Activated CD4-positive, alpha-beta memory T cell treated with anti-CD3 and anti-CD28 coated beads for 36 hours (primary cell): ENCODE measurements at places on chromosomes 11 and 22. TPM values are rescaled to one million over a fixed set of nuclear protein-coding genes. Genes with fewer than 3 reads are reported as not detected.

DNA sequence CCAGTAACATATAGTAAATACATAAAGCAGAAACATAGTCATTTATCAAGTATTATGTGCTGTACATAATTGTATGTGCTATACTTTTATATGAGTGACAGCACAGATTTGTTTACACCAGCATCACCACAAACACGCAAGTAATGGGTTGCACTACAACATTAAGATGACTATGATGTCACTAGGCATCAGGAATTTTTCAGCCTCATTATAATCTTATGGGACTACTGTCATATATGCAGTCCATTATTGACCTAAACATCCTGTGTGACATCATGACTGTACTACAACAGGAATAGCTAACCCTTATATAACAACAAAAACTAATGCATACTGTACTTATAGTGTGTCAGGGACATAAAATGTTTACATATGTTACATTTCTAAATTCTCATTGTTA is 50.2 kb upstream of the IZUMO1R start:
- DNase-seq: no peak

GRCh38 chr11:43937434-43938411 is 4.7 kb upstream of the C11orf96 start:
- no peak for DNase-seq

- DNase-seq: no peak
These were observed 87.2 kb downstream of the RELT start for GRCh38 chr11:73463359-73463758.

- no peak for DNase-seq
These were observed 24.3 kb downstream of the SLC25A18 start for GRCh38 chr22:17587629-17588028.

DNA sequence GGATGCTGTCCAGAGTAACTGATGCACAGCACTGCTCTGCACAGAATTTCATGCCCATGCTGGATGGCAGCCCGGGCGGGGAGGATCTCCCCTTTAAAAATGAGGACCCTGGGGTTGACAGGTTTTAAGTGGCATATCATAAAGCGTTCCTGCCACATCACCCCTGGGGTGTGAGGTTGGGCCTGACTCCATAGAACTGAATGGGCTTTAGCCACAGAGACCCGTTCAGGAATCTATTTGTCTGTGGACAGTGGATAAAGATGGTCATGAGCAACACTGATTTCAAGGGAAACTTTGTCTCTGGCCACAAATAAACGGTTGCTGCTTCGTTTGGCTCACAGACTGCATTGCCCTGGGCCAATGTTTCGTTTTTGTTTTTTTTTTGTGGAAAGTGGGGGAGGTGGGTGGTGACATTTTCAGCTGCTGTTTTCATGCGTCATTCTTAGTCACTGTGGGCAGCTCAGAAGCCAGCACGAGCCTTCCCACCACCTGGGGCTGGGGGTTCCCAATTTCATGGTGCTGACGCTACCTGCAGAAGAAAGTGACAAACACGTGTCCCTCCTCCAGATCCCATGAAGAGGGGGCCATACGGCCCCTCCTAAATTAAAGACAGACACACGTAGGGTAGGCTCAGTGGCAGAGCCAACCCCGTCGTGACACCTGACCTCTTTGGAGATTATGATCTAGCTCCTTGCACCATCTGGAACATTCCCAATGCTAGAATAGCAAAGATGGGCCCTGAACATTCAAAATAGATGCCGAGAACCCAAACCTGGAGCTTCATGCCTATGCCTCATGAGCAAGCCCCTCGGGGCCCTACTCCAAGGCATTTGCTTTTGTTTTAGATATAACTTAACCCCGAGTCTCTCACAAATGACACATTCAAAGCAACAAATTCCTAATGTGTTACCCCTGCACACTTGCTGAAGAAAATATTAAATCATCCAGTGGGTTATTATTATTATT is 54.8 kb upstream of the PHF21B start:
- DNase-seq: peak; percentile 85

DNA sequence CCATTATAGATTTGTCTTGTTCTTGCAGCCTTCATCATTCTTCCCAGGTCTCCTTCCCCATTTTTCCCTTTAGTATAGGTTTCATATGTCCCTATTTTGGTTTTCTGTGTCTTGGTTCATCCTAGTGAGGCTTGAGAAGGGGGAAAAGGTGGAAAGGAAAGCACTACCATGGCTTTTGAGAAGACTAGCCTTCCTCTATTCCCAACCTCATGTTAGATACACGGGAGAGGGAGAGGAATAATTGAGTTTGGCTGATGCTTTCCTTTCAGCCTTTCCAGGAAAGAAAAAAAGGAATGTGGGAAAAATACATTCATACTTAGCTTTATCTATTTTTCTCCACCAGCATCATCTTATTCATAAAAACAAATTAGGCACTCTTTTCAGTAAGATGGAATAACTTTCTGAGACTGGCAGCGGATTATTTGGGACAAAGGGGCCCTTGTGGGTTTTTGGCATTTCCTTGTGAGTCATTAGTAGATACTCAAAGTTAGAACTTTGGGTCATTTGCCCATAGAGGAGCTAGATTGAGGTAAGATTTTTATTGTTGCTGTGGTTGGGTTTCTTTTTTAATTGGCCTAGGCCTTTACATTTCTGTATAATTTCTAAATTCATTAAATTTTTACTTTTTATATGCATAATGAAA is 23.8 kb downstream of the CAPRIN1 start:
- DNase-seq: no peak

GRCh38 chr11:70169127-70169526 is 34.0 kb upstream of the FADD start:
- no peak for DNase-seq

GRCh38 chr11:2122907-2123627 is 16.1 kb downstream of the IGF2 start:
- no peak for DNase-seq

DNA sequence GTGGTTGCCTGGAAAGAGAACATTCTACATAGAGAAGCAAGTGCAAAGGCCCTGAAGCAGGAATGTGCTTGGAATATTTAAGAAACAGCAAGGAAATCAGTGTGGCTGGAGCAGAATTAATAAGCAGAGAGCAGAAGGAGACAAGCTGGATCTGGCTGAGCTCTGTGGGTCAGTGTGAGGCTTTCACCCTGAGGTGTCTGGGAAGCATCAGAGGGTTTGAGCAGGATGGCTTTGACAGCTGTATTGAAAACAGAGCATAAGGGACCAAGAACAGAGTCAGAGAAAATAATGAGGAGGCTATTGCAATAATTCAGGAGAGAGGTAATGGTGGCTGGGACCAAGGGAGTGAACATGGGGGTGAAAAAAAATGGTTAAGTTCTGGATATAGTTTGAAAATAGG is 199.6 kb downstream of the NXPE2 start:
- no peak for DNase-seq

GRCh38 chr11:124277804-124278203 is 21.6 kb downstream of the OR8G5 start:
- DNase-seq: no peak

DNA sequence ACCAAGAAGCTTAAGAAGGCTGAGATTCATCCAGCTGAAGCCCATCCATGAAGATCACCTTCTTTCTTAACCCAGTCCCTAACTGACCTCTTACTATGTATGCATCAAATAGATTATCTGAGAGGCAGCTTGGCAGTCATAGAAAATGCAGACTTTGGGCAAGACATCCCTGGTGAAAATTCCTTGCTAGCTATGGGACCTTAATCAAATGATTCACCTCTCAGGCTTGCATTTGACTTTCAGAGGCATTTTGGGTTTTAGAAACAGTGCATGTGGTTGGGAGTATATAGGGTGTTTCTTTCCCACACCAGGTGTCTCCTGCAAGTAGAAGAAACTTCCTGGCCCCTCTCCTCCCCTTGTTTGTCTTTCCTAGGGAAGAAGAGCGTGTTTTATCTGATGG is 188.5 kb upstream of the ISX start:
- DNase-seq: no peak

GRCh38 chr11:45385423-45385822 is 99.3 kb upstream of the SYT13 start:
- no peak for DNase-seq

DNA sequence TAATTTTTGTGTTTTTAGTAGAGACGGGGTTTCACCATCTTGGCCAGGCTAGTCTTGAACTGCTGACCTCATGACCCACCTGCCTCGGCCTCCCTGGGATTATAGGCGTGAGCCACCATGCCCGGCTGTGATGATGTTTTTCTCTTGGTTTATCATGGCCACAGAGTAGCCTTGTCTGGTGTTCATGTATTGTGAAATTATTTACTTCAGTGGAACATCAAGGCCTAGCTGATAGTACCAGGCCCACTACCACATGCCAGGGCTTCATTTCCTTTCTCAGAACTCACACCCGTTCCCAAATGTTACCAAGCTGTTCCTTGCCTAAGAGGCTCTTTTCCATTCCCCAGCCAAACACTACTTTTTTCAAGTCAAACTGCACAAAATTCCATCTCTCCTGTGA is 6.1 kb upstream of the DDB2 start:
- no peak for DNase-seq

DNA sequence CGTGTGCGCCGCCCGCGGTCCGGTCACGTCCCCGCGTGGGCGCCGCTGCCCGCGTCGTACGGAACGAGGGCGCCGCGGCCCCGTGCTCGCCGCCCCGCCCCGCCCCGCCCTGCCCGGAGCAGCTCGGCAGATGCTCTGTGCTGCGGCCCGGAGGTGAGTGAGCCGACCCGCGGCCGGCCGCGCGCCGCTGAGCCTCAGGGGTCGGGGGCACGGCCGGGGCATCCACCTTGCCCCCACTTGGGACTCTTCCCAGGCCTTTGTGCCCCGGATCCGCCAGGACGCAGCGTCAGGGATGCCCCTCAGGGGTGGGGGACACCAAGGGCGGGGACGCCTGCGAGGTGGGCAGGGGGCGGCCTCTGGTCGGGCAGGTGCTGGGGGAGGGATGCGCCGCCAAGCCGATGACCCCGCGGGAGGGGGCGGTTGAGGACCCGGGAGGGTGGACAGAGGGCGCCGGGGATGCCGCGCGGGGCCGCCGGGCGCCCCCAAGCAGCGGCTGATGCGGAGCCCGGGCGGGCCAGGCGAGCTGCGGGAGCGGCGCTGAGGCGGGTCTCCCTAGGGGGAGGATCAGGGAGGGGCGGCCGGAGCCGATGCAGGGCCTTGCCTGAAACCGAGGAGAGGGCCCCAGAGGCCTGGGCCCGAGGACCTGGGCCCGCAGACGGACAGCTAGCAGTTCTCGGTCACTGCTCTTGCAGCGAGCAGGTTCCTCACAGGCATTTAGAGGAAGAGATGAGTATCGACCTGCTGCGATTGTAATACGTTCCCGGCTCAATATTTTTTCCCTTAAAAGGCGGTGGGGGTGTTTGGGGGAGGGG is at the start of gene GNAZ:
Gene GNAZ (plus strand): TSS at position 102 of the 812 bp plus-strand sequence. CDS start 25,177 bp downstream, outside the sequence.
- peak; percentile 17 for DNase-seq

DNA sequence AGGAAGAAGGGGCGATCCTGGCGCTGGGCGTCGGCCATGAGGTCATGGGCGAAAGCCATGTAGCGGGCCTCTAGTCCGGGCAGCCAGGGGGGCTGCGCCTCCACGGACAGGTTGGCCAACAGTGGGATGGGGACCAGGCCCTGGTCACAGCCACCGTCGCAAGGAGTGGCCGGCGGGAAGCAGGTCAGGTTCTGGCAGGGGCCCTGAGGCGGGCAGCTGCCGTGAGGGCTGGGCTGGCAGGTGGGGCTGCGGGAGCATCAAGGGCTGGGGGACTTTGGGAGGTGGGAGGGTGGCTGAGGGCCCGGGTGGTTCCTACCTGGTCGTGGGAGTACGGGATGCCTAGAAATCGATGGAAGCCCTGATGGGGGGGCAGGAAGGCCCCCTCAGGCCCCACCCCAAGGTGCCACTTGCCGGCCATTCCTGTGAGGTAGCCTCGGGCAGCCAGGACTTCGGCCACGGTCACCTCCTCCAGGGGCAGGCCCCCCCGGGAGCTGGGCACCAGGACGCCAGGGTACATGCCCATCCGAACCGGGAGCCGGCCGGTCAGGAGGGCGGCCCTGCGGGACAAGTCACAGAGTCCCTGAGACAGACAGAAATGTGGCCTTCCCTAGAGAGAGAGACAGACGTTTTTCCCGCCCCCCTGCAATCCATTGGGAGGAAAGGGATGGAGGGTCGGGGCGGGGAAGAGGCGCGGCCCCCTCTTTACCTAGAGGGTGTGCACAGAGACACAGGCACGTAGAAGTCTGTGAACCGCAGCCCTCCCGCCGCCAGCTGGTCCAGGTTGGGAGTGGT is 906 bp downstream of the ARSA start:
- DNase-seq: peak; percentile 37

Gene C22orf31
- not detected for total RNA-seq

Gene MYO7A
- 0.38 TPM for total RNA-seq

Gene BBOX1
- total RNA-seq: not detected

Gene RAG1
- 0.29 TPM for total RNA-seq

Gene MPZL2
- total RNA-seq: 15.8 TPM
